ENCODE measurements at places on chromosomes 3 and 15.

DNA sequence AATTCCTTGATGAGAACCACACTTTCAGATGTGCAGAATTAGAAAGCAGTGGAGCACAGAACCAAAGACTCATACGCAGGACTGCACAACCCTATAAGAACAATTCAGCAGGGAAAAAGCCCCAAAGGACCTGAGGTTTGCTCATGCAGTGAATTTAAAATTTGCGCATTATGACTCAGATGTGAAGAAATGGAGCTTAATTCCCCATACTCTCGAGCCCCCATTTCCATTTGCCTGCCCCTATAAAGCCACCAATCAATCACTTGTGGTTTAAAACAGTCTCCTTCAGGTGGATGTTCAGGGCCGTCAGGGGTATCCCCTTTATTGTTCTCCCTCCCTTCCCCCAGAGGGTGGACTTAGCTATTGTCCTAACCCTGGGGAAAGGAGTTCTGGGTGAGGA, 221.2 kb downstream of the IGSF11 start:
- no peak for DNase-seq

DNA sequence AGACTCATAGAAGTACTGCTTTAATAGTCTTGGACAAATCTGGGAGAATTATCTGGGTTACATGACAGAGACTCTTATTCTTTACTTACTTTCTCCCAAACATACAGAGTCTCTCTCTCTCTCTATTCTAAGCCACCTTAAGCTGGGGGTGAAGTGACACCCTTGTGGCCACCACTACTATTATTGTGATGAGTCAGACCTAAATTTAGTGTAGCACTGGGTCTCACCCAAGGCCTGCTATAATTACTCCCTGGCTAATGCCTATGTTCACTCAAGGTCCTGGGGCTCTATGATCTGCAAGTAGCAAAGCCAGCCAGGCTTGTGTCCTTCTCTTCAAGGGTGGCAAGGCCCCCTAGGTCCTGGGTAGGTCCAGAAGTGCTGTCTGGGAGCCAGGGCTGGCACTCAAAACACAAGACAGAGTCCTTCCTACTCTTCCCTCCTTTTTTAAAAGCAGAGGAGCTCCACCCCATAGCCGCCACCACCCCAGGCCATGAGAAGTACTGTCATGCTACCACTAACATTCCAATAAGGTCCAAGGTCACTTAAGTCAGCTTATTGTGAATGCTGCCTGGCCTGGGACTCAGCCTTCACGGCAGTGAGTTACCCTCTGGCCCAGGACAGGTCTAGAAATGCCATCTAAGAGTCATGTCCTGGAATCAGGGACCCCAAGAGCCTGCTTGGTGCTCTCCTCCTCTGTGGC, 183.6 kb downstream of the POLQ start:
- no peak for DNase-seq

DNA sequence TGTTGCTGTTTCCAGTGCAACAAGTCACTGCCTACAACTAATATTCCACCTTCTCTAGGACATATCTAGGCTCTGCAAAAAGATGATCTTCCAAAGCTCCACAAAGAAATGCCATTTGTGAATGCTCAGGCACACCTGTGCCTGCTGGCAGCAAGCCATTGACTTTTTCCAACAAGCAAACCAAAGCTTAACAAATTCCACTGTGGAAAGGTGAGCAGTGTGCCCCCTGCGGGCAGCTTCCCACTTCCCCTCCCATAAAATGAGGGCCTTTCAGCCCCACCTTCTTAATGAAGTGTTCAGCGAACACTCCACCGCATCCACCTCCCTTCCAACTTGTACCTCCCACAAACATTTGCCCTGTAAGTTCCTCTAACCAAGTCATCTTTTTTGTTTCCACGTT, 157.5 kb upstream of the SLC24A5 start:
- no peak for DNase-seq

GRCh38 chr3:33975463-33975862, 177.0 kb downstream of the PDCD6IP start:
- no peak for DNase-seq

DNA sequence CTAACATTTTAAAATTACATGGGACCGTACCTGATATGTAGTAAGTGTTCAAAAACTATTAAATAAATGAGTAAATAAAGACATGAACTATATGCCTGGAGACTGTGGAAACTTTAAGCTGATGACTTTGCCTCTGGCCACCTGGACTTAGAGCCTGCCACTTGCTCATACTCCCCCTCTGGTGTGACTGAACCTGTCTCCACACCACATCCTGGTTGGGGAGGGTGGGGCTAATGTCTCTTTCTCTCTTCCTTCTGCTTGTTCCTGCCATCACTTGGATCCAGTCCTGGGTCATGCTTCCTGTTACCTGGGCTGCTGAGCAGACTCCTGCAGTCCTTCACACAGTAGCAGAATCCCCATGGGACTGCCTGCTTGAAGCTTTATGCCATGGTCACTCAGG, 8.2 kb upstream of the TMEM158 start:
- DNase-seq: no peak

- no peak for DNase-seq
Observed at GRCh38 chr3:134315286-134316106, 58.8 kb downstream of the AMOTL2 start.

GRCh38 chr15:80904998-80905397, 84.6 kb downstream of the MESD start:
- no peak for DNase-seq

DNA sequence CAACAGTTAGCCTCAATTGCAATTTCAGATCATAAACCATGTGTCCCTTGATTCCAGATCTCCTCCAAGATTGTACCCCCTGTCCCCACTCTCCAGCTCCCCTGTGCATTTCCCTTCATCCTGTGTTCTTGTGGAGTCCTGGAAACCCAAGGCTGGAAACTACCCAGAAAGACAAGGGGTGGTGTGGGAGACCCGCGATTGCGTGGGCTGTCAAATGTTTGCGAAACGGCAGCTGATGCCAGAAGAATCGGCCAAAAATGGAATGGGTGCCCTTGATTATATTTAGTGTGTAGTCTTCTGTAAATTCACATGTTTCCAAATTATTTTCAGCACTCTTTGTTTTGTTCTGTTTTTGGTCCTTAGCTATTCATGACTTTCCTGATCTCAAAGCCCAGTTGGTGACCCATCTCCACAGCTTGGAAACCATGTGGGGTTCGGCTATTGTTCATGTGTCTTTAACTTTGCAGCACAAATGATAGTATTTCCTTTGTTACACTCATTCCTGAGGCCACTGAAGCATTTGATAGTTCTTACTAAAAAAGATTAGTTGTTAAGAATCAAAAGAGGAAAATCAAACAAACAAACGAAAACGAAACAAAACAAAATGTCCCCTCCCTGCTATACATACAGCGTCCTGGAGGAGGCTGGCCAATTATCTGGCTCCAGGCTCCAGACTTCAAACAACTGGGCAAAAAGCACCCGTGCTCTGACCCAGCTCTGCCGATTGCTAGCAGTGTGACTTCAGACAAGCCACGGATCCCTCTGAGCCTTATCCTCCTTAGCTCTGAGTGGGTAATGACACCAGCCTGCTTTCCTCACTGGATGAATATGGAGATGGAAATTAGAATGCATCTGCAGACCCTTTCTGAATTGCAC, 120.9 kb downstream of the CACNA2D3 start:
- no peak for DNase-seq

GRCh38 chr15:90322538-90322937, 29.5 kb upstream of the ZNF774 start:
- DNase-seq: no peak

- no peak for DNase-seq
Observed at GRCh38 chr3:194828116-194828515, 142.4 kb downstream of the FAM43A start.

DNA sequence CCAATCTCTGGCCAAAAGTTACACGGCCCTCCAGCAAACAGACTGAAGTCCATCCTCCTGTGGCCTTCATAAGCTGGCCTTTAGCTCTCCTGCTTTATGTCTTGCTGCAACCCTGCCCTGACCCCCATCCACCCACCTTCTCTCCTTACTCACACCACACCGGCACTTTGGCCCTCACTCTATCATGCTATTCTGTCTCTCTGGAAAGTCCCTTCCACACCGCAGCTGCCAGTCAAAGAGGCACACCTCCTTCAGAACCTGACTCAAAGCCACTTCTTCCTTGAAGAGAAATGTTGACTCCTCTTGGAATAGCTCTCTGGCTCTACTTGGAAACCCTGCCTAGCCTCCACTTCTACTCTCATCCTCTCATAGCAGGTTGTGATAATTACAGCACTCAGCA, 4.5 kb downstream of the GPR156 start:
- no peak for DNase-seq

DNA sequence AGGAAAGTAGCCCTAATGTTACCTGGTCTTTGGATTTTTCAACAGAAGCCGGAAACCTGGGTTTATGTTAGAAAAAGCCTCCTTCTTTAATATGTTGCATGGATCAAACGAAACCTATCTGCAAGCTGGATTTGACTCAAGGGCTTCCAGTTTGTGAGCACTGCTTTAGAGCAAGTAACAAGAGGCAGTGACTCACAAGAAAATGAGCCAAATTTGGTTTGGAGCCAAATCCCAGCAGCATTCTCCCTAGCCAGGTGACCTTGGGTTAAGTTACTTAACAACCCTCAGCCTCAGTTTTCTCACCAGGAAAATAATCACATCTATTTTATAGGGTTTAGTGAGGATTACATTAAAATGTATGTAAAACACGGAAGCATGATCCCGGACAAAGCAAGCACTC, 215.2 kb upstream of the PRICKLE2 start:
- no peak for DNase-seq

GRCh38 chr3:115623044-115623868, at the start of gene GAP43:
Gene GAP43, plus strand, starts transcription at chr3:115623510. Its CDS starts 180 bp downstream, at chr3:115623690.
- no peak for DNase-seq

DNA sequence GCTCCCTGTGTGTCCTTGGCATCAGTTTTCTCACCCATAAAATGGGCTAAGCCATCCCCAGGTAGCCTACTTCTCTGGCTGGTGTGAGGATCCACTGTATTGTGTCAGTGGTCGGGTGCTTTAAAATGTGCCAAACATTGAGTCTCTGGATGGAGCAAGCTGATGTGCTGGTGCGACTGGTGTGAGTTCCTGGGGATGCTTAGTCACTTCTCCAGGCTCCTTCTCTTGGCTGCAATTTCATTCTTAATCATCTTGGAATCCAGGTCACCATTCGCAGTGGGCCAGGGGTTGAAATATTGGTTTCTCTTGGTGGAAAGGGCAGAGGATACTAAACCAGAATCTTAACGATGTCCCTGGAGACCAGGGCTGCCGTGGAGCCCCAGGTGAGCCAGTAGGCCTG, 29.3 kb downstream of the SCN5A start:
- DNase-seq: no peak

DNA sequence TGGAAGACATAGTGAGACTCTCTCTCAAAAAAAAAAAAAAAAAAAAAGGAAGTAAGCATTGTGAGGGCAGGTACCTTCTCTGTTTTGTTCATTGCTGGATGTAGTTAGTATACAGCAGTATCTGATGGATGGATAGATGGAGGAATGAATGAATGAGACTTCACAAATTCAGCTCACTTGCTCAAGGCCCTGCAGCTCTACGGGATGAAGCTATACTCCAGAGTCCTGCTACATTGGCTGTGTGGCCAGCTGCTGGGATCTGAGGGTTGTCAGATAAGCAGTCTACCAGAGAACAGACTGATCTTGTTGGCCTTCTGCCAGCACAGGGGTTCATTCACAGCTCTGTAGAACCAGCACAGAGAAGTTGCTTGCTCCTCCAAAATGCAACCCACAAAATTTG, 35.0 kb downstream of the MLH1 start:
- no peak for DNase-seq

- no peak for DNase-seq
Observed at GRCh38 chr15:66588537-66588936, 22.7 kb upstream of the LCTL start.

DNA sequence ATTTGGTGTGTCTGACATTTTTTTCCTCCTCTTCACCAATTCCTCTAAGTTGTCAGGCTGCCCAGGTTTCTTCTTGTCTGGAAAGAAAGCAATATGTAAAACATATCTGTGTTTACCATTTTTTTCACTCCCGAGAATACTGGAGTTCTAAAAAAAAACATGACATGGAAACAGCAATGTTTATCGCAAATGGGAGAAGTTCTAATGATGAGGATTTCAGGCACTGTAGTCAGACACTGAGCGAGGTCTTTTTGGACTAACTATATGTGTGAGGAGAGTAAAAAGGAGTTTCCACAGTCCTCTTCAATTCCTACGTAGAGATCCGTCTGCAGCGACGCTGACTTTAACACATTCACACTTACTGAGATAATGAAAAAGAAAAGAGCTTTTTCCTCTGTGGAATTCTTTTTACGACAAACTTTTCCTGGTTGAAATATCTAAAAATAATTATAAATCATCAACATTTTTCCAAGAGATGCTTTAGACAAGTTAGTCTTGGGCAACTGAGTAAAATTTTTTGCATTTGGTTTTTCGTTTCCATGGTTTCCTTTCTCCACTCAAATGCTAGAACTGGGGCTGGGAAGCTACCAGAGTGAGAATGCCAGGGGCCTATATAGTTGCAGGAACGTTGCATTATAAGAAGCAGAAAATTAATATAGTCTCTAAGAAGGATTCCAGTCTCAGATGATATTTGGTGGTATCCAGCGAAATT, 8.4 kb upstream of the SETMAR start:
- DNase-seq: no peak

GRCh38 chr3:193894121-193894863, 241.7 kb upstream of the HES1 start:
- DNase-seq: no peak

- DNase-seq: no peak
Observed at GRCh38 chr3:145259166-145259880, 901.7 kb downstream of the PLOD2 start.

GRCh38 chr3:39149498-39150147, 3.8 kb downstream of the CSRNP1 start:
- DNase-seq: no peak

- DNase-seq: no peak
Observed at GRCh38 chr3:188584162-188584529, 430.2 kb downstream of the LPP start.

- DNase-seq: no peak
Observed at GRCh38 chr15:84844964-84845363, 27.8 kb downstream of the ALPK3 start.

GRCh38 chr15:101050623-101051290, 131.6 kb downstream of the LRRK1 start:
- no peak for DNase-seq

- DNase-seq: no peak
Observed at GRCh38 chr3:42712688-42713372, 10.2 kb upstream of the HHATL start.

DNA sequence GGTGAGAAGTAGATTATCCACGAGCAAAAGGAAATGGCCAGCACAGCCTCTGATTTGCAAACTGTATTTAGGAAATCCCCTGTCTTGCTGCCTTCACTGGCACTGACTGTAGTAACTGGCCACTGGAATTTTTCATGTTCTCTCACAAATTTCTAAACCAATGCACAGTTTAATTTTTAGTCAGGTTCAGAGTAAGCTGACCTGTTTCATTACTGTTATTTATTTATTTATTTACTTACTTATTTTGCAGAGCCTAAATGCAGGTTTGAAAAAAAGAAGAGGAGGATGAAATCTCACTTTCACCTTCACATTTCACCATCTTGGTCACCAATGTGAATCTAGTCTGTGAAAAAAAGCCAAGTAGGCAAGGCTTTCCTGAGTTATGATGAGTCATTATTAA, 291.0 kb downstream of the PLOD2 start:
- DNase-seq: no peak

GRCh38 chr3:129445471-129445870, 5.4 kb downstream of the IFT122 start:
- no peak for DNase-seq

- DNase-seq: no peak
Observed at GRCh38 chr15:76803049-76803571, 102.0 kb downstream of the SCAPER start.

Data from NCI-H1048 (cell line).